ENCODE measurements at places on chromosomes 12 and 14. TPM values are rescaled to one million over a fixed set of nuclear protein-coding genes. Genes with fewer than 3 reads are reported as not detected.

The TAS2R8 gene
- not detected for total RNA-seq

The SVOP gene
- not detected for total RNA-seq

The ORAI1 gene
- 4.9 TPM for total RNA-seq

The CLEC4C gene
- not detected for total RNA-seq

The DDHD1 gene
- total RNA-seq = 15.8 TPM

The CCDC177 gene
- total RNA-seq = not detected

The TMEM119 gene
- 93.2 TPM for total RNA-seq

The P2RX4 gene
- 52.0 TPM for total RNA-seq

The HOXC9 gene
- 2.5 TPM for total RNA-seq

The ZNF839 gene
- total RNA-seq = 8.4 TPM

The APPL2 gene
- 83.0 TPM for total RNA-seq

The ATL1 gene
- total RNA-seq = 10.5 TPM

The PLEKHD1 gene
- not detected for total RNA-seq

The KIF5A gene
- under 0.01 TPM for total RNA-seq

The CLEC1B gene
- total RNA-seq = not detected

The SLC2A14 gene
- not detected for total RNA-seq

The SSPN gene
- 12.5 TPM for total RNA-seq

The CLEC9A gene
- not detected for total RNA-seq

The RNU6-8 gene
- not detected for total RNA-seq

The AMDHD1 gene
- 1.3 TPM for total RNA-seq

The CLEC6A gene
- not detected for total RNA-seq

The PTPRB gene
- total RNA-seq = 4.4 TPM

The B4GALNT1 gene
- 7.8 TPM for total RNA-seq

The GYS2 gene
- not detected for total RNA-seq

The CPM gene
- 8.5 TPM for total RNA-seq

The PRIMA1 gene
- total RNA-seq = 0.43 TPM

The FOXN4 gene
- total RNA-seq = not detected

The DEGS2 gene
- total RNA-seq = not detected

The PXMP2 gene
- 28.5 TPM for total RNA-seq

The NID2 gene
- total RNA-seq = 66.6 TPM

The INSM2 gene
- not detected for total RNA-seq

The BEGAIN gene
- 1.4 TPM for total RNA-seq

The CLEC2A gene
- total RNA-seq = not detected

The USP5 gene
- total RNA-seq = 96.2 TPM

The ADAM20 gene
- total RNA-seq = under 0.01 TPM

The PLEKHG7 gene
- total RNA-seq = not detected

The EVL gene
- 29.9 TPM for total RNA-seq

Data from GM23248 (cell line).